Sciatic nerve (tissue), 2 donors: ENCODE measurements at places on chromosomes 4 and X. TPM values are rescaled to one million over a fixed set of nuclear protein-coding genes. Genes with fewer than 3 reads are reported as not detected.

Gene GIMD1
- not detected for total RNA-seq

DNA sequence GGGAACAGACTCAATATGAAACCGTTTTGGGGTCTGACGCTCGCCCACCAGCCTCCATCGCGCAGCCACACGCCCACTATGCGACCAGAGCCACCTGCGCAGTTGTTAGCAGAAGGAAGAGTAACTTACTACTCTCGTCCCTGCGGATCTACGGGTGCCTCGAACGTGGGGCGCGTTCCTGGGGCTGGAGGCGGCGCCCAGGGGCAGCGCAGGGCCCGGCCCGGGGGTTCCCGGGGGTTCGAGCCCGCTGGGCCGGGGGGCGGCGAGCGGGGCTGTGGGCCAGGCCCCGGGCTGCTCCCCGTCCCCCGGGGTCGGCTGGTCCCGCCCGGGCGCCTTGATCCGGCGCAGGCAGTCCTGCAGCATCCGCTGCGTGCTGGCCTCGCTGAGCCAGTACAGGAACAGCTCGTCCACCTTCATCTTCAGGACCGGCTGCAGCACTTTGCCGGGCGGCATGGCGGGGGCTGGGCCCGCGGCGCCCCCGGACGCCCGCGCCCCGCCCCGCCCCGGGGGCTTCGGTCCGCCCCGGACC is 404 bp downstream of the PPP2R3B start:
- no peak for DNase-seq

DNA sequence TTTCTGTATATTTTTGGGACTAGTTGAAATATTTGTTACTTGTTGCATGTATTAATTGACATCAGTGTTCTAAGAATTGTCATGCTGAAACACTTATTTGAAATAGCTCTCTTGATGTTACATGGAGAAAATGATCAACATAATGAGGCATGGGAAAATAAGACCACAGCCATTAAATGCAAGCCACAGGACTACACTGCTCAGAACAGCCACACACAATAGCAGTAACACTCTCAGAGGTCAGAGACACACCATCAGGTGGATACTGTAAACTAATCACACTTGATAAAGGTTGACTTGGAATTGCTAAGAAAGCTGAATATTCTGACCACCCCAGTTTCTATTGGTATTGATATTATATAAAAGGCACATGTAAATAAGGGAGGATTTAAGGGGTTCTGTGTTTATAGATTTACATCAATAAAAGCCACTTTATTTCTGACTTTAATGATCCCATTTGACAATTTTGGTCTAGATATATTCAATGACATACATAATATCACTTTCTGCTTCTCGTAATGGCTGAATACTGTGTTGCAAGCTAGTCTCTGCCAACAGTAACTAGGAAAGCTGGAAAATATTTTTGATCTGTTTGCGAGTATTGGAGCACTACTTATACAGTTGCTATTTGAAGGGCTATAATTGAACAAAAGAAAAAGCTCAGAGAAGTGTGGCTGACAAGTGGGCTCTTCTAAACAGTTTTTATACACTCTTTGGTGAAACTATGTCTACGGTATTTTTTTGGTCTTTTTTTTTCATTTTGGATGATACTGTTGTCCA is 876.5 kb upstream of the INTU start:
- DNase-seq = no peak

GRCh38 chr4:138055890-138056289 is 186.3 kb downstream of the SLC7A11 start:
- DNase-seq = no peak

GRCh38 chr4:129144755-129145206 is 48.8 kb downstream of the C4orf33 start:
- no peak for DNase-seq

GRCh38 chrX:30714138-30714537 is 60.9 kb downstream of the GK start:
- DNase-seq = no peak
